Activated CD4-positive, alpha-beta T cell treated with anti-CD3 and anti-CD28 coated beads, Interleukin-2, amount 50 U/mL, for 16 hours (primary cell): ENCODE measurements at places on chromosomes 1 and 21.

- DNase-seq, result no peak
Measured at GRCh38 chr1:206814716-206815341, 42.5 kb upstream of the IL10 start.

GRCh38 chr1:29358183-29358582, 121.9 kb downstream of the PTPRU start:
- DNase-seq, result no peak

GRCh38 chr21:41674402-41674801, 92.5 kb downstream of the RIPK4 start:
- DNase-seq, result no peak

DNA sequence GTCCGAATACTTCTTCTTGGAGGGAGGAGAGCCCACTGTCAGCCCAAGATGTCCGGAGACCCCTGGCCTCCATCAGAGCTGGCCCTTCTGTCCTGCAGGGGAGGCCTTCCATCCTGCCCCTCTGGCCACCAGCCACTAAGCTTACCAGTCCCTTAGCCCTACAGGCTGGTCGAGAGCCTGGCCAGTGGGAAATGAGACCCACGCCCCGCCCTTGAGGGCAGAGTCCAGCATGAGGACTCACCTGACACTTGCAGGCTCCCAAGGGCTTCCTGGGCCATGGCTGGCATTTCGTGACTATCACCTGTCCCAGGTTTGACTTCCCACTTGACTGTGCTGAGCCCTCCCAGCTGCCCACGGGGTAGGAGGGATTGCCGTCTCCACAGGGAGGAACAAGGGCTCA, 361.8 kb upstream of the VAMP3 start:
- DNase-seq, result no peak
